NCI-H69 (cell line): ENCODE measurements at places on chromosomes 1 and 21.

GRCh38 chr1:187877220-187877619 is 1048.5 kb downstream of the PLA2G4A start:
- DNase-seq, result peak; percentile 99

GRCh38 chr1:204081791-204082513 is 9.0 kb downstream of the SOX13 start:
- DNase-seq, result no peak

DNA sequence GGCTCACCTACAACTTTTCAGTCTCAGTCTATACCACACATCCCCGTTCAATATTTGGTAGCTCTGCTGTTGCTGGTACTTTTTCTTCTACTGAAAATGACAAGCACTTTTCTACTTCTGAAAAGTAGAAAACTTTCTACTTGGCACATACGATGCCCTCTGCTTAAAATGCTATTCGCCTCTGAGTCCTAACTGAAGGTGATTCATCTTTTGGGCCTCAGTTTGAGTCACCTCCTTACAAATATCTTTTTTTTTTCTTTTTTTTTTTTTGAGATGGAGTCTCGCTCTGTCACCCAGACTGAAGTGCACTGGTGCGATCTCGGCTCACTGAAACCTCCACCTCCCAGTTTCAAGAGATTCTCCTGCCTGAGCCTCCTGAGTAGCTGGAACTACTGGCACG is 136.0 kb upstream of the CYYR1 start:
- no peak for DNase-seq

GRCh38 chr21:42209801-42210479 is 9.0 kb upstream of the ABCG1 start:
- peak; percentile 97 for DNase-seq

GRCh38 chr1:233904633-233905415 is at the start of gene SLC35F3:
Gene SLC35F3, plus strand, starts transcription at chr1:233904676.
- DNase-seq, result peak; percentile 92

- peak; percentile 83 for DNase-seq
Observed at GRCh38 chr1:41394959-41395956, 34.0 kb downstream of the FOXO6 start.

- DNase-seq, result no peak
Observed at GRCh38 chr1:155650231-155650757, 38.3 kb downstream of the YY1AP1 start.

DNA sequence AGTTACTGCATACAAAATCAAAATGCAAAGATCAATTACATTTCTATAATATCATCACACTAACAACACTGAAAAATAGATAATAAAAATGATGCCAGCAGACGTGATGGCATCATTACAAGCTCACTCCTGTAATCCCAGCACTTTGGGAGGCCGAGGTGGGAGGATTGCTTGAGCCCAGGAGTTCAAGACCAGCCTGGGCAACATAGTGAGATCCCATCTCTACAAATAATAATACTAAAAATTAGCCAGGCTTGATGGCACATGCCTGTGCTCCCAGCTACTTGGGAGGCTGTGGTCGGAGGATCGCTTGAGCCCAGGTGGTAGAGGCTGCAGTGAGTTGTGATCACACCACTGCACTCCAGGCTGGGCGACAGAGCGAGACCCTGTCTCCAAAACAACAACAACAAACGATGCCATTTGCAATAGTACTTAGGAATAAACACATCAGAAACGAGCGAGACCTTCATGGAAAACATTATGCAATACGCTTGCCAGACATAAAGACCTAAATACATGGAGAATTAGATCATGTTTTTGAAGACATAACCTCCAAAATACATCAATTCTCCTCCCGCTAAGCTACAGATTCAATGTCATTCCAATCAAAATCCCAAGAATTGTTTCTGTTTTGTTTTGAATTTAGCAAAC is 86.6 kb upstream of the ERRFI1 start:
- DNase-seq, result no peak

GRCh38 chr1:3312898-3313575 is 141.4 kb upstream of the ARHGEF16 start:
- DNase-seq, result no peak

DNA sequence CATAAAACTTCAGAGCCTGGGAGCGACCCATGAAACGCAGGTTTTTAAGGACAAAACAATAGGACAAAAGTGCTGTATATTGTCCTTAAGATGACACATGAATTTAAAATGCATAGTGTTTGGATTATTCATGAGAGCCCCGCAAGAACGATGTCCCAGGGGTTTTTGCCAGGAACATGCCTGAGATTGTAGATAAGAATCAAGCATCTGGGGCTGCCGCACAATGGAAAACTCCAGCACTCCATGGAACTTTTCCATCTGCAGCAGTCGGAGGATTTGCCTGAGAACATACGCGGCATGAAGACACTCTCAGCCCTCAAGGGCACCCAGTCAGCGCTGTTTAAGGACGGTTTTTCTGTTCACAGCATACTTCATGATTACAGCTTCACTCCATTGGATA is 5.3 kb upstream of the ERG start:
- no peak for DNase-seq

DNA sequence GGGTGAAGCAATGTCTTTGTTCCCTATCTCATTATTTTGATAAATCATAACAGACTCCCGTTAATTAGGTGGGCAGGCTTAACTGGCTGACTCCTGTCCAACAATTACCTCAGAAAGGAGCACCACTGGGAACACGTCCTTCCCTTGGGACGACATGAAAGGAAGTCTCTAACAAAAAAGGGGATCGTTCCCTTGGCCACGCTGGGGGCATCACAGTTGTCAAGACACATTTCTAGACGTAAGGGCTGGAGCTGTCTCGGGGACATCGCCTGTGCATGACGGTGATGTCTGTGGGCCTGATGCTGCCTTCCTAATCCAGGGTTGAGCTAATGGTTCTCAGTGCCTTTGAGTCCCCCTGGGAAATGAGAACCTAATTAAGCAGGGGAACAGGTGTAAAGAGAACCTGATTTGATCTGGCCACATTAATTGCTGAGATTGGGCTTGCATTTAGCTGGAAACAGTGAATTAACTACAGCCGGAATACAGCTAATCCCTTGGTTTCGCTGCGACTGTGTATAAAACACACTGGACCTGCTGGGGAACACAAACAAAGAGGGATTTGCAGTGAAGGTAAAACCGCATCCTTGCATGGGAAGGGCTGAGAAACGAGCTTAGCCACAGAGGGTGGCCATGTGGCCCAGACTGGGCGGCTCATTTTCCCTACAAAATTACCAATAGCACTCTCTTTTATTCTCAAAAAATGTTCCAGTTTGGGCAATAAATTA is 111.8 kb downstream of the MRPS6 start:
- DNase-seq, result peak; percentile 45

- no peak for DNase-seq
Observed at GRCh38 chr1:43337588-43337987, at the start of gene MPL. Gene MPL, plus strand, starts transcription at chr1:43337818. Its CDS starts 31 bp downstream, at chr1:43337849.

DNA sequence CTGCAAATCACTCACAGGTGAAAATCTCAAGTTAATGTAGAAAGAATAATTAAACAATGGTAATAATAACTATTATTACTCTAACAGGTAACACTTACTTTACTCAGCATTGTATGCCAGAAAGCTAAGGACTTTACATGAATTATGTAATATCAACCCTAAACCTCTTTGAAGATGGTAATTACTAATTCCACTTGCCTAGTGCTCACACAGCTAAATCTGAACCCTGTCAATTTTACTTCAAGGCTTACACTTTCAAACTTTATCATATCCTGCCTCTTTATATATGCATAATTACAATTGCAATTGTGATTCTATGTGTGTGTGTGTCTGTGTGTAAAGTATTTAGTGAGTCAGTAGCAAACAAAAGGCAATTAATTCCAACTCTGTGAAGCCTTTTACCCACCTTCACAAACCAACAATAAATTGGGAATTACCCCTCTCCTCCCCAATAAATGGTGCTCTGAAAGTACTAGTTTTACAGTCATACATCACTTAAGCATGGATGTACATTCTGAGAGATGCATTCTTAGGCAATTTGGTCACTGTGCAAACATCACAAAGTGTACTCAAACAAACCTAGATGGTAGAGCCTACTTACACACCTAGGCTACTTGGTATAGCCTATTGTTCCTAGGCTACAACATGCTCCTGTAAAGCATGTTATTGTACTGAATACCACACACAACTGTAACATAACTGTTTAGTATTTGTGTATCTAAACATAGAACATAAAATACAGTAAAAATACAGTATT is 5.9 kb downstream of the ZNF644 start:
- peak; percentile 58 for DNase-seq

DNA sequence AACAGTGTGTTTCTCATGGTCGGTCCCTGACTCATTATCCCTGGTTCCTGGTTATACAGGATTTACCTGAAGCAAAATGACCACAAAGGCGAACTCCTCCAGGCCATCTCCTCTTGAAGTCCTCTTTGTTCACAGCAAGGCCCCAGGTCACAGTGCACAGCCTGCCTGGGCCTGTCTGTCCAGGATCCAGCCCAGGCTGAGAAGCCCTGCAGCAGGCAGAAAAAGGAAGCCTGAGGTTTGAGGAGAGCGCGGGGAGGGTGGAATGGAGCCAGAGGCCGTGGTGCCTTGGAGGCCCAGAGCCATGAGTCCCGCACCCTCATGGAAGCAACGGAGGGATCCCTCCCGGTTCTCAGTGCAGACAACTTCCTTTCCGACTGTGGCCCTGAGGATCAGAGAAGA is 136.8 kb upstream of the IRF2BP2 start:
- DNase-seq, result no peak

- DNase-seq, result no peak
Observed at GRCh38 chr1:43779266-43779665, 71.9 kb downstream of the ST3GAL3 start.

GRCh38 chr1:234836045-234836681 is 226.2 kb upstream of the IRF2BP2 start:
- no peak for DNase-seq

DNA sequence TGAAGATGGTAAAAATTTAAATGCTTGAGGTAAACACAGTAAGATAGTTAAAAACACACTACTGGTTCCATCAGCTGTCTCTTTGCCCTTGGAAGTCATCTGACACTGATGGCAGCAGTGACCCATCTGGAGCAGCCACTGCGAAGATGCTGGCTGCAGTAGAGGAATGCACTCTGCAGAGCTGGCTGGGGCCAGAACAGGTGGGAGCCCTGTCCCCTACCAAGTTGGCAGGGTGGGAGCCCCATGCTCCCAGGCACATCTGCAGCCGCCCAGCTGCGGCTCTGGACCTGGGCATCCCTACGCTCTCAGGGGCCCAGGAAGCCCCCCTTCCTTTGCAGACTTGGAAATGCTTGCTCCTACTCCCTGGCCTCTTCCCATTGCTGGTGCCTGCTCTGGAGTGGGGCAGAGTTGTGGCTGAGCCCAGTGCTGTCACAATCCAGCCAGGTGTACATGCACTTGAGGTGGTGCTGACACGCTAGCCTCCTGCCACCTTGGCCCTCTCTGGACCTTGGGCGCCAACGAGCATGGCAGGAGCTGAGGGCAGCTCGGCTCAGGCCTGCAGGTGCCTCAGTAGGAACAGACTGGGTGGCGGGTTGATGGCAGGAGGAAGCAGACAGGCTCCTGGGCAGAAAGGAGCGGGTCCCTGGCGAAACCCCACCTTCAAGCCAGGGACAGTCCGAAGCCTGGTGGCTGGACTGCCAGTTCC is 227.0 kb downstream of the FGGY start:
- DNase-seq, result no peak

GRCh38 chr1:32234792-32235191 is 12.2 kb upstream of the FAM167B start:
- no peak for DNase-seq

DNA sequence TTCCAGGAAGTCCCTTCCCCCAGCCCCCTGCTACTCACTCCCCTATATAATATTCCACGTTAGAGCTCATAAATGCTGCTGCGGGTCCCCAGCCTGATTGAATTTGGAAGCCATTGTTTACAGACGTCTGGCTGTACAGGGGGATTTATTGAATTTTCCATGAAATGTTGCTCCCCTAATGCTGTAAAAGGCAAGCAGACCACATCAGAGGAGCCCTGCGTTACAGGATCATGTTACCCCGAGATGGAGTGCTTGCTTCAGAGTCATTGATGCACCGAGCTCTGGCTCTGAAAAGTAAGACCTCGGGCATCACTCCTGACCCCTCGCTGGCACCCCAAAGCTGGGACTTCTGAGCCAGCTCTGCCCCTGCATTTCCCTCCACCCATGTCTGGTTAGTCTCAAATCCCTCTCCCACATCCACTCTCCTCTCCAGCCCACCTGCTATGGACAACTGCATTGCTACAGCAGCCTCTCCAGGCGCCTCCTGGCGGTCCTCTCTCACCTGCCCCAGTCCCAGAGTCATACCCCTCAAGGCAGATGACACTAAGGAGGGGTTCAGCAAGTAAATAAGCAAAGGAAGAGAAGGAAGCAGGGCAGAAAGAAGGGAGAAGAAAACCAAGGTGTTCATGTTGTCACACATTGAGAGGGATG is 127.8 kb downstream of the TMEM53 start:
- DNase-seq, result no peak

GRCh38 chr1:119358636-119359035 is 9.9 kb upstream of the HAO2 start:
- no peak for DNase-seq
